Activated CD4-positive, alpha-beta T cell treated with anti-CD3 and anti-CD28 coated beads, Interleukin-2, amount 50 U/mL, for 24 hours (primary cell): ENCODE measurements at places on chromosomes 7 and 10.

DNA sequence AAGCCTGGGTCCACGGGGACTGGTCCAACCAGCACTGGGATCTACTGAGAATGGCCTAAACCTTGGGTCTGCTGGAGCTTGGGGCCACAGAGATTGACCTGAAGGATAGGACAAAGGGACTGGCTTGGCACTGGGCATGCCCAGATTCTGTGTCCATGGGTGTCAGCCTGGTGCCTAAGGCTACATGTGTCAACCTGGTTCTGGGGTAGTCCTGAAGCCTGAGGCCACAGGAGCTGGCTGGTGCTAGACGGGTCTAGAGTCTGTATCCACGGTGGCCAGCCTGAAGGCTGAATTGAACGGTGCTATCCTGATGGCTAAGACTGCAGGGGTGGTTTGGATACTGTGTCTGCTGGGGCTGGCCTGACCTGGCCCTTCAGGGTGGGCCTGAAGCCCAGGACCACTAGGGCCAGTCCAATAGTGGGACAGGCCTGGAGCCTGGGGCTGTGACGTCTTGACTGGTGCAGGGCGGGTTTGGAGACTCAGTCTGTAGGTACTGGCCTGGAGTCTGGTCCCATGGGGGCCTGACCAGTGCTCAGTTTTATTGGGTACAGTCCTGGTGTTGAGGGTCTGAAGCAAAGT is 152.4 kb upstream of the HPS1 start:
- no peak for DNase-seq

- no peak for DNase-seq
These were observed 66.1 kb downstream of the GRID1 start for GRCh38 chr10:86300399-86300925.

- no peak for DNase-seq
These were observed 213.7 kb upstream of the AOAH start for GRCh38 chr7:36937754-36938563.

GRCh38 chr7:40374575-40374974 is 239.8 kb downstream of the SUGCT start:
- no peak for DNase-seq

DNA sequence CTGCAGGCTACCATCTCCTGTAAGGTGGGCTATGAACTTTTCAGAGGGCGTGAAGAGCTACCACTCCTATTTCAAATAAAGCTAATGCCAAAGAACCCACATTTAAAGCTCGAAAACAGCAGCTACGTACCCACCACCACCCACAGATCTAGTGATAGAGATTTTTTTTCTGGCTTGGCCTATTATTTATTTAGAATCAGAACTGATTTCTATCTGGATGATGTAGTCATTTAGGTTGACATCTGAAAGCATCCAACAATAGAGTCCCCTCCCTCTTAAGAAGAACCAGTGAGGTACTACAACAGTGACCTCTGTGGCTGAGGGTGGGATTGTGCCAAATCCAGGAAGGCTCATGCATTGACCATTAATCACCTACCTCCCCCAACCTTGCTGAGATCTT is 113.8 kb upstream of the ADO start:
- DNase-seq = no peak
